Kidney epithelial cell (primary cell): ENCODE measurements at places on chromosomes 4 and X. TPM values are rescaled to one million over a fixed set of nuclear protein-coding genes. Genes with fewer than 3 reads are reported as not detected.

MAGEA8 gene
- not detected in 2 replicates for total RNA-seq

MAGEC3 gene
- not detected in 2 replicates for total RNA-seq

DMRTC1B gene
- total RNA-seq: not detected in 2 replicates

HTT gene
- 43.8 and 72.6 TPM in 2 replicates for total RNA-seq

ADH1B gene
- 0.08 TPM in 1 of 2 replicates, not detected in the other for total RNA-seq
